ENCODE measurements at places on chromosomes 7 and 10.

- no peak for DNase-seq
These were observed 54.7 kb upstream of the NMT2 start for GRCh38 chr10:15223174-15223573.

- no peak for DNase-seq
These were observed 2.5 kb downstream of the ARHGAP12 start for GRCh38 chr10:31926160-31926559.

DNA sequence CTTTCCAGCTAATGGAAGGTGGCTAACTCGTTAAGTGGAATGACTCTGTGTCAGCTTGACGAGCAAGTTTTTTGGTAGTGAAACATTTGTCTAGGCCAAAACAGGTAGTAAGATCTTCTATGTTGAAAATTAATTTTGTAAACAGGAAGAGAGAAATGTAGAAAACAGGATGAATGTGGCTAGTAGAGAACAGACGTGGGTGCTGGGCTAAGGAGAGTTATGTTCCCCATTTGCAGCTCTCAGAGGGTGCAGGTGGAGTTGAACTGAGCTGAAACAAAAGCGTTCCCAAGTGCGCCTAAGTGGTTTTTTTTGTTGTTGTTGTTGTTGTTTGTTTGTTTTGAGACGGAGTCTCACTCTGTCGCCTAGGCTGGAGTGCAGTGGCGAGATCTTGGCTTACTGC is 59.5 kb upstream of the SRPK2 start:
- no peak for DNase-seq

GRCh38 chr10:24891823-24892222 is 60.6 kb downstream of the PRTFDC1 start:
- no peak for DNase-seq

DNA sequence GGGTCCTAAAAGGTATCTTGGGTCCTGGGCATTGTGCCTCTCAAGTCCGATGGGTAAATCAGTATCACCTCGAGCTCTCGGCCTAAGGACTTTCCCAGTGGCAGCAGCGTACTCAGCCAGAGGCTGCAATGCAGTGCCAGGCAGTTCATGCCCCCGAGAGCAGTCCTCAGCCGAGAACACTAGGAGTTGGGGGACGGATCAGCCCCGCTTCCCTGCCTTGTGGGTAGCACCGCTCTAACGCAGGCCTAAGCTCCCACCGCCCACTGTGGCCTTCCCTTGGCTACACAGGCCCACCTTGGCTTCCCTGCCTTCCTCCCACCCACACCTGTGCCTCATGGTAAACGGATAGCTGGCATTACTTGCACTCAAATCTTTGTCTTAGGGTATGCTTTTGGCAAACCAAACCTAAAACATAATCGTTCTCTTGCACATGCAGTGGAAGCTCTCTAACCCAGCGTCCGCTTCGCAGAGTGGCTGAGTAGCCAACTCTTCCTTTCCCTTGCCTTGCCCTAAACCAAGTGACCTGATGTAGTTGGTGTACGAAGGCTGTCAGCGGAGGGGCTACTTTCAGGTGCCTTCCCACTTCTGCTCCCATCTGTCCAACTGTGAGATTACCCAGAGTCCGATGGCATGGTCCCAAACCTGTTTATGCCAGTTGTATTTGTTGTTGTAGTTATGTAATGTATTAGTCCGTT is 73.2 kb upstream of the CHST15 start:
- no peak for DNase-seq

- DNase-seq, result no peak
These were observed 221.2 kb downstream of the ZMYND11 start for GRCh38 chr10:356452-356851.

- no peak for DNase-seq
These were observed 71.3 kb upstream of the TES start for GRCh38 chr7:116139007-116139406.

- DNase-seq, result no peak
These were observed 19.5 kb upstream of the DLG5 start for GRCh38 chr10:77946084-77946483.

- no peak for DNase-seq
These were observed 12.9 kb upstream of the SNX10 start for GRCh38 chr7:26278770-26279169.

DNA sequence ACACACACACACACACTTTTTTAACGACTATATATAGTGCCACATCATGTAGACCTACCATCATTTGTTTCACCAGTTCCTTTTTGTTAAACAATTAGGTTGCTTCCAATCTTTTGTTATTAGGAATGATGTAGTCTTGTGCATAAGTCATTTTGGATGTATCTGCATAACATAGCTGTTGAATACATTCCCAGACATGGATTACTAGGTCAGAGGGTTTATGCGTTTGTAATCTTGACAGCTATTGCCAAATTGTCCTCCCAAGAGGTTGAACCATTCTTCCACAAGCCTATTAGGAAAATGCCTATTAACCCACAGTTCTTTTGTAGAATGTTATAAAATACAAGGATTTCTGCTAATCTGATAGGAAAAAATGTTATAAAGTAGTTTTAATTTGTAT is 87.3 kb downstream of the PALS2 start:
- no peak for DNase-seq

DNA sequence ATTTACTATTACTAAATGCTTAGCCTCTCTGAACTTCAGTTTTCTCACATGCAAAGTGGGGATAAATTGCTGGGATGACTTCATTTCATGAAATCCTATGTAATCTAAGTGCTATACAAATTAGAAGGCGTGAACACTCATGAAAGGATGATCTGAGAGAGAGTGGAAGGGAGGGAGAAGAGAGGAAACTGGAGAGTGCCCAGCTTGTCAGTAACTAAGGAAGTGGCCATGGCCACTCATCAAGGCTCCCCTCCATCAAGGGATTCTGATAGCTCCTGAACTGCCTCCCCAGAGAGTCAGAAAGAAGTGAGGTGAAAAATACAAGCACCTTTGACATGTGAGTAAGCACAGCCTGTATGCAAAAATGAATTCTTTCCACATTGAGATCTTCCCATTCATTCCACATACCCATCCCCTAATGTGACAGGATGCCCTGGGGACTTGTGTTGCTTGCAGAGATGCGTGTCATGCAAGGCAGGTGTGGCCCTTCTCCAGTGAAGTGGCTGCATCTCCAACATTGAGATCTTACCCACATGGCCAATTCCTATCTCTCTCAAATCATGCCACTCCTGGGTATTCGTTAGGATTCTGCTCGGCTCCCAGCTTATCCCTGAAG is 76.5 kb upstream of the ITPRID1 start:
- DNase-seq, result no peak

DNA sequence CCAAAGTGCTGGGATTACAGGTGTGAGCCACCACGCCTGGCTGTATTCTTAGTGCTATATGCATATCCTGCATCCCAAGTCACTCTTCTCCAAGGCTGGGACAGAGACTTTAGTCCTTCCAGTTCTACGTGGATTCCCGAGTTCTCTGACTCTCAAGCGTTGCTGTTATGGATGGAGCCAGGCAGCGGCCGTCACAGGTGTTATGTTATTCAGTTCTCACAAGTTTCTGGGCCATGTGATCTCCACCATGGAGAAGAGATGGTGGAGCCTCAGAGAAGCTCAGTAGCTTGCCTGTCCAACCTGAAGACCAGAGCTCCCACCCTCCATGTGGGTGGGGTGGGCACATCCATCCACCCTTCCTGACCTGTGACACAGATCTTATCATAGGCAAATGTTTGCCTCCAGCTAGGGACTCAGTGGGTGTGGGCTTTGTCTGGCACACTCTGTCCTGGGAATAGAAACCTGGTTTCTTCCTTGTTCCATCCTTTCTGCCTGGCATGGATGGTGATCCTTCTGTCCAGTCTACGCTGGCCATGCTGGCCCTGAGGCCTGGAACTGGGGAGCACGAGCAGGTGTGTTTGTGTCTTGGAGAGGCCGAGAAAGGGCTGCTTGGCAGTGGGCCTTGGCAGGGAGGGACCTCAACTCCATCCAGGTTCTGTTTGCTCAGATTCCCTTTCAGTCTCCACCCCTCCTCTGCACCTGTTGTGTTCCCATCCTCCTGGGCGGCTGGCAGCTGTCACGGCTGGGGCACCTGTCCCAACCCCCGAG is 55.3 kb downstream of the NEURL1 start:
- DNase-seq, result no peak

DNA sequence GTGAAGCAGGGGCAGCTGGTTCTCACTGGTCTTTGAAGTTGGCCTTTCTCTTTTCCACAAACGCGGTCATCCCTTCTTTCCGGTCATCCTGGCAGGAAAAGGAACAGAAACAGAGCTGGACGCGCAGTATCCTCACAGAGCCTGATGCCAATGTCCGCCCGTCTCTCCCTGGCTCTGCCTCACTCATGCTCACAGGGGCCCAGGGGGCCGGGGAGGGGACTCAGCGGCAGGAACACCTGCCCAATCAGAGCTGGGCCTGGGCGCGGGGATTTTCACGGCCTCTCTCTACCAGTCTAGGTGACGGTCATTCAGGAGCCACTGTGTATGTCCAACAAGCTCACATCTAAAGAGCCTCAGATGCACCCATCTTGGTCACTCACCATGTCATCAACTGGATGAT is 5.0 kb upstream of the FUOM start:
- DNase-seq, result no peak

DNA sequence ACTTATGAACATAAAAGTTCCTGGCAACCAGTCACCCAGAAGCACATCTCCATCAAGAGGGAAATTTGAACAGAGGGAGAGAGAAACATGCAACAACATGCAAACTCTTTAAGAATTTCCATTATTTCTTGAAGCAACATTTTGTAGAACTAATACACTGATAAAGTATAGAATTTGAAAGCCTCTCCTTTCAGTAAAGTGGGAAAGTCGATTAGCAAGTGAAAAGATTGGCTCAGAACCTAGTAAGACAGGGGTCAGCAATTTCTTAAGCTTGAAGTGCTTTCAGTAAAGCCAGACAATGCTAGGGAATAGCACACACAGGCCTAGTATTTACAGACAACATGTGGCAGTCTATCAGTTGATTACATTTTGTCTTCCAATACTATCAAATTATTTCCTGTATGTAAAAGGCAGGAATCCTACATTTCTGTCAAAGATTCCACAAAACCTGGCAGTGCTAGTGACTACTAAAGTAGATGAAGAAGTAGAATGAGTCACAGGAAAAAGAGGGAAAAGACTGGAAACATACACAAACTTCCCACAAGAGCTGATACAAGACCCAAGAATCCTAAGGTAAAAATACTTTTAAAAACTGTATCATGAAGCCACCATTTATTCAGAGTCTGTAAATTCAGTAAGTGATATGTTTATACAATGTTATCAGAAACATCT is 25.2 kb downstream of the DNAJC1 start:
- no peak for DNase-seq

All from esophagus squamous epithelium (tissue), 5 donors.